ENCODE measurements at places on chromosomes 11 and 22.

GRCh38 chr22:22968366-22968765 is 80.8 kb downstream of the IGLL5 start:
- no peak for DNase-seq

GRCh38 chr11:90757849-90758494 is 535.1 kb upstream of the CHORDC1 start:
- no peak for DNase-seq

- no peak for DNase-seq
These were observed 27.2 kb upstream of the RASSF10 start for GRCh38 chr11:12981676-12982522.

DNA sequence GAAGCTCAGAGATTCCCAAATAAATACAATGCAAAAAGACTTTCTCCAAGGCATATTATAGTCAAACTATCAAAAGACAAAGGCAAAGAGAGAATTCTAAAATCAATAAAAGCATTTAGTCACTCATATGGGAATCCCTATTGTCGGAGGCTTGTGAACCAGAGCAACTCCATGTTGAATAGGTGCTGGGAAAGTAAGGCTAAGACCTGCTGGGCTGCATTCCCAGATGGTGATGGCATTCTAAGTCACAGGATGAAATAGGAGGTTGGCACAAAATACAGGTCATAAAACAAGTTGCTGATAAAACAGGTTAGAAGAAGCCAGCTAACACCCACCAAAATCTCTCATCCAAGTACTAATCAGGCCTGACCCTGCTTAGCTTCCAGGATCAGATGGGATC is 84.5 kb downstream of the JRKL start:
- no peak for DNase-seq

GRCh38 chr11:35614939-35615569 is 3.2 kb upstream of the FJX1 start:
- no peak for DNase-seq

DNA sequence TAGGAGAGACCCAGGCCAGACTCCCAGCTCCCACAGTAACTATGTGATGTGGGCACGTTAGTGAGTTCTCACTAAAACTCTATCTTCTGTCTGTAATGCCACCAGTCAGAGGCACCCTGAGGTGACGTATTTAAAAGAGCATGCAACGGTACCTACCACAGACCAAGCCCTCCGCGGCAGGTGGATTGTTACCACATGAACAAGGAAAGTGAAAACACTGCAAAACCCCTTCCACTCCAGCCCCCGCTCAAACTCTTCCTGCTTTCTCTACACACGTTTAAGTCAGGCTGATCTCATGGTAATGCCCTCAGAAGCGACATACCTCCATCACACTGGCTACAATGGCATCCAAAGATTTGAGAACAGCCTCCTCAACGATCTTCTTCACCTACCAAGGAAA is 36.7 kb downstream of the SERPIND1 start:
- no peak for DNase-seq

Data from stimulated activated CD4-positive, alpha-beta T cell treated with anti-CD3 and anti-CD28 coated beads, TNF-alpha, amount 100 ng/mL, for 1 hour (primary cell).